Stimulated activated CD4-positive, alpha-beta T cell treated with anti-CD3 and anti-CD28 coated beads, TNF-alpha, amount 100 ng/mL, for 48 hours (primary cell): ENCODE measurements at places on chromosomes 6 and 20.

GRCh38 chr20:10134176-10134575, 84.5 kb upstream of the SNAP25 start:
- no peak for DNase-seq

DNA sequence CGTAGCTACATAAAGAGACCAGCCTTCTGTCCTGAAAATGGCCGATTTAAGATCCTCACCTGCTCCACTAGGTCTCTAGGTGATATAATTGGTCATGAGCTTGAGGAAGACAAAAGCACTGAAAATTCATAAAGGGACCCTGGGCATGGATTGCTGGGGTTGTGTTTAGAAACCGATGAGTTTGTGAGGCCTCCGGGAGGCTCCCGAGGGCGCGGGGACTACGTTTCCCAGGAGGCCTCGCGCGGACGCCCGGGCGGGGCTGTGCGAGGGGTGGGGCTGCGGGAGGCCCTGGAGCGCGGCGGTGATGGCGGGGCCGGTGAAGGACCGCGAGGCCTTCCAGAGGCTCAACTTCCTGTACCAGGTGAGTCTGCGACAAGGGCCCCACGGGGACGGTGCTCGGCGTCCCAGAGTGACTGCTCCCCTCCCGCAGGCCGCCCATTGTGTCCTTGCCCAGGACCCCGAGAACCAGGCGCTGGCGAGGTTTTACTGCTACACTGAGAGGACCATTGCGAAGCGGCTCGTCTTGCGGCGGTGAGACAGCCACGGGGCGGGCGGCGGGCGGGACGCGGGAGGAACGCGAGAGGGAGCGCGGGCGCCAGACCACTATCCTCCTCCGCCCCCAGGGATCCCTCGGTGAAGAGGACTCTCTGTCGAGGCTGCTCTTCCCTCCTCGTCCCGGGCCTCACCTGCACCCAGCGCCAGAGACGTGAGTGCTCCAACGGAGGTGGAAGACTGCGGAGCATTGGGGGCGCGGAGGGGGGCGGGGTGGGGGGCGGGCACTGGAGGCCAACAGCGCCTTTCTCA, at the start of gene RPP21:
Gene RPP21 (plus strand): TSS at position 289 of the 804 bp plus-strand sequence. CDS start 16 bp downstream, at position 305.
- peak; percentile 84 for DNase-seq

DNA sequence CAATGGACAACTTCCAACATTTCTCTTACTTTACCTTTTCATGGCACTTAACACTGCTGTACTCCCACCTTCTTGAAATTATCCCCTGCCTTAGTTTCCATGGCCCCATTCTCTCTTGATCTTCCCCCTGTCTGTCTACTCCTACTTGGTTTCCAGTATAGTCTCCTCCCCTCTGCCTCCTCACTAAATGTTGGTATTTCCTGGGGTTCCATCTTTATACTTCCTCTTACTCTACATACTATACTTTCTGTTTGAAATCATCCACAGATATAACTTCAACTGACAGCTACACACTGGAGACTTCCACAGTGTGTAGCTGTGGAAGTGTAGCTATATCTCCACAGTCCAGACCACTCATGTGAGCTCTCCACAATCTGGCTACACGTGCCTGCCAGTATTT, 13.5 kb downstream of the ZHX3 start:
- no peak for DNase-seq

- no peak for DNase-seq
These were observed 29.7 kb downstream of the RPP40 start for GRCh38 chr6:4973982-4974745.

DNA sequence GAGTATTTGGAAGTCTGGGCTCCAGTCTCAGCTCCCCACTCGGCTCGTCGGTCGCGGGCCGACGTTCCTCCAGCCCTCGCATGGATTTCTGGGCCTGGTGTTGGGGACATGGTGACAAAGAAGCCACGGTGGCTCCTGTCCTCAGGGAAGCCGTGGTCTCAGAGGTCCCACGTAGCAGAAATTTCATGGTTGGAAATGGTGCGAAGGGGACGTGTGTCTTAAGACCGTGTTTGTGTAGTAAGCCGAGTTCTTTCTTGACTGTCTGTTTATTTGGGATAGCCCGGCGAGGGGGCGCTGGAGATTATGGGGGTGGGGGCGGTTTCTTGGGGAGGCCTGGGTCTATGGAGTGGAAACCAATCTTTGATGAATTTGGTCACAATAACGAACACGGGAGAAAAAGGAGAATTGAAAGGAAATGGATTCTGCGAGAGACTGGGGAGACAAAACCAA, 23.5 kb upstream of the MAP3K7 start:
- no peak for DNase-seq

DNA sequence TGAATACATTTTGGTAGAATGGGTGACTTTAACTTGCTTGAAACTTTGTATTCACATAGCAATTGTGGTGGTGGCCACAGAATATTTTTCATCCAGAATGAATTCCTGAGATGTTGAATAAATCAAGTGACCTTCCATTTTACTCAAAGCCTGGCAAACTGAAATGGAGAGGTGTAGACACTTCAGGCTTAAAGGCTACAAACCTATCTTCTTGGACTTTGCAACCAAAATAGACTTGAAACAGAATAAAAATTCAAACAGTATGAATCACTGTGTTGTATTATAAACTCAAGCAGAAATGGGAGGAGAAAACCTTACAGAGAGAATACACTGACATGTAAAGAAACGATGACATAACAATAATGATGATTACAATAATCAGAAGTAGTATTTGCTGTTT, 371.6 kb downstream of the BCKDHB start:
- no peak for DNase-seq

GRCh38 chr20:6579417-6579816, 188.1 kb upstream of the BMP2 start:
- DNase-seq, result no peak

- DNase-seq, result peak; percentile 69
These were observed 93.8 kb upstream of the MAP7 start for GRCh38 chr6:136643850-136644596.

DNA sequence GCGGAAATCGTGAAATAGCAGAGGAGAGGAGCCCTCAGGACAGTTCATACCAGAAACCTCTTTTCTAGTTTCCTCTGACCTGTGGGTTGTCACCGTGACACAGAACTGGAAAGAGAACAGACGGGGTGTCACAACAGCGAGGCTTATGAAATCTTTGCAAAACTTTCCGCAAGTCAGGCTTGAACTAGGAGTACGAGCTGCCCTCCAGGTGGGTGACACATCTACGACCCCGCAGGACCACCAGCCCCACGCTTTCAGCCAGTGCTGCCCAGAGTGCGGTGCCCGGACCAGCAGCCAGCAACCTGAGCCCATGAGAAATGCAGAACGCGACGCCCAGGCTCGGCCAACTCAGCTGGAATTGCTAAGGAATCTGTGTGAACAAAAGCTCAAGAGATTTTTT, 30.8 kb downstream of the WRNIP1 start:
- no peak for DNase-seq

GRCh38 chr20:63158845-63159244, 57.1 kb downstream of the YTHDF1 start:
- DNase-seq, result no peak

- no peak for DNase-seq
These were observed 32.2 kb downstream of the TSHZ2 start for GRCh38 chr20:53004267-53004813.

- DNase-seq, result no peak
These were observed 297.3 kb upstream of the FLRT3 start for GRCh38 chr20:14634665-14635064.

GRCh38 chr6:98764373-98764911, 69.9 kb upstream of the POU3F2 start:
- no peak for DNase-seq

DNA sequence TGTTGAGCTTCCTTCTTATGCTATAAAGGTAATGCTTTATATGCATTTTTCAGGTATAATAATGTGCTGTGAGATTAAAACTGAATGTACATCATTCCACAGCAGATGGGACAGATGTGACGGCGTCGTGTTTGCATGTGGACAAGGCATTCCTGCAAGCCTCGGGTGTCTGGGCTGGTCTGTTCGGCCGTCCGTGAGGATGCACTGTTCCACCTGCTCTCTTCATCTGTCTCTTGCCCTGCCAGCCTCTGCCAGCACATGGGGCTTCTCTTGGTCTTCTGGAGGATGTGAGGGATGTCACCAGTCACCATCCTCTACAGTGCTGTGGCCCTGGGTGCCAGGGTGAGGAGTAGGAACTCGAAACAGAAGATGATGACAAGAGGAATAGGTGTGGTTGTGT, 223.2 kb downstream of the ERMARD start:
- no peak for DNase-seq

DNA sequence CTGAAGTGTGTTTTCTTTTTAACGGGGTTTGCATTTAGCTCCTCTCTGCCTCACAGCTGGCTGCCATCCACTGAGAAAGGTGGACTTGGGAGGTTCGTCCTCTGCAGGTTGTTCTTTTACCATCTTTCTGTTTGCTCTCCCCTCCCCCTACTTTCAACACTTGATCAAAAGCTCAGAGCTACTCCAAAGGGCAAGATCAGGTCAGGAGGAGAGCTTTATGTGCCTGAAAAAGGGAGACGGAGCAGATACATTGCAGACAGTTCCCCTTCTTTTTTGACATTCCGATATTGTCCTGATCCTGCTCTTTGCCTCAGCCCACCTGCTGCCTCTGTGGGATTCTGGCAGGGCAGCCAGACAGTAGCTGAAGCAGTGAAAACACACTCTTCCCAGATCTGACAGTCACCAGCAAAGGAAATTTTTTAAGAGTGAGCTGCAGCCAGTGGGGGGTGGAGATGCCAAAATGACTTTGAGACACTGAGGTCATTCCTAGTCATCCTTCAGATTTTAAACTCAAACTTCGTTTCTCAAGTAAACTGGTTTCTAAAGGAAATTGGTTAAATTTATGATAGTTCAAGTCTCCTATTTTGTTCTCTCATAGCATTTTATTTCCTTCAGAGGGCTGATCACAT, 26.5 kb downstream of the SMLR1 start:
- no peak for DNase-seq

DNA sequence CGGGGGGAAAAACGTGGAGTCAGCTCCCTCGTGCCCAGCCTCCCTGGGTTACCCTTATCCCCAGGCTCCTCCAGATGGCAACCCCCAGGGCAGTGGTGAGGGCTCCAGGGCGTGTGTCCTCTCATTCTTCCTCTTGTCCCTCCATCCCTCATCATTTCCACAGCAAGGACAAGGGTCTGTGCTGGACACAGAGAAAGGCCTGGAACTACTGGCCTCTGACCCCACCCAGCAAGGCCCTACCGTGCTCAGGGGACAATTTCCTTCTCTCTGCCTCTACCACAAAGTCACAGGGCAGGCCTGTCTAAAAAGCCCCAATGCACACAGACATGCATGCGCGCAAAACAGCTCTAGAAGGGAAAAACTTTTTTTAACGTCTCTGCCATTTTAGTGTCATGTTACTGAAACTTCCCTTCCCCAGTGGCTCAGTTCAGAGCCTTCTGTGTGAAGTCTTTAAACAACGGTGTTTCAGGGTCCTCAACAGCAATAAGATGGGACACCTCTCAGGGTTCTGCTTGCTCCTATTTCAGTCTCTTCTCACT, 1.1 kb upstream of the SLC35B2 start:
- DNase-seq, result no peak

GRCh38 chr6:15763837-15764236, 101.0 kb upstream of the DTNBP1 start:
- no peak for DNase-seq

DNA sequence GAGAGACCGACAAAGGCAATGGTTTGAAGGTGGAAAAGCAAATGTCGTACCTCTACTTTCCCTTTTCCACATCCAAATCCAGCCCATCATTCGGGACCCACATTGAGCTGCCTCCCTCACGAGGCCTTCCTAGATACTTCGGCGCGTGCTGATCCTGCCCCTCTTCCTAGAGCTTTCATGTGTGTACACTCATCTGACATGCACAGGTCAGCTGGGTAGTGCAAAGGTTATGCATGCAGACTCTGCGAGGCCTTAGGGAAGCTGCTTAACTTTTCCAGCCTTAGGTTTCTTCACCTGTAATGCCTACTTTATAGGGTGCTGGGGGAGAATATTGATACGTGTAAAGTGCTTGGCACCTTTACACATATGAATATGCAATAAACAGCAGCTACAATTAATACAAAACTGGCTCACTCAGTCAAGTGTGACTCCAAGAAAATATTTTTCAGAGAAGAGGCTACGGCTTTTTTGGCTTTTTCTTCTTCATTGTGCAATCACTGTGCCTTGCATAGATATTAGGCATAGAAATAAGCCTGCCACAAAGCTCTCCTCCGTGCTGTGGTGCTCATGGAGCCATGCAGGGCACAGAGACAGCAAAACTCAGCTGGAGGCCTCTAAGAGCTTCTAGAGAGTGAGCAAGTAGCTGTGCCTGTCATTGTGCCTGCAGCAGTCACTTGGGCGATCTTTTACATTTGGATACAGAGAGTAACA, 3.6 kb upstream of the MANBAL start:
- DNase-seq, result no peak

DNA sequence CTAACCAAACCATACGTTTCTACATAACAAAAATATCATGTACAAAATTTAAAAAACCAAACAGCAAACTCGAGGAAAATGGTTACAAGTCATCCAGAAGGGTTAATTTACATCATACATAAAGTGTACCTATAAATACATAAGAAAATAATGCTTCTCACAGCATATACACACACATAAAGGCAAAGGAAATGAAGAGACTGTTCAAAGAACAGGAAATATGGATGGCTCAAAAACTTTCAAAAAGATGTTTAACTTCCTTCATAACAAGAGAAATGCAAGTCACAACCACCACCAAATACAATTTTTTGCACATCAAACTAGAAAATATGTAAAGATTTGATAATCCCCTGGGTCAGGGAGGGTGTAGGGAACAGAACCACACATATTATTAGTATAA, 7.5 kb downstream of the SLC22A23 start:
- DNase-seq, result no peak

DNA sequence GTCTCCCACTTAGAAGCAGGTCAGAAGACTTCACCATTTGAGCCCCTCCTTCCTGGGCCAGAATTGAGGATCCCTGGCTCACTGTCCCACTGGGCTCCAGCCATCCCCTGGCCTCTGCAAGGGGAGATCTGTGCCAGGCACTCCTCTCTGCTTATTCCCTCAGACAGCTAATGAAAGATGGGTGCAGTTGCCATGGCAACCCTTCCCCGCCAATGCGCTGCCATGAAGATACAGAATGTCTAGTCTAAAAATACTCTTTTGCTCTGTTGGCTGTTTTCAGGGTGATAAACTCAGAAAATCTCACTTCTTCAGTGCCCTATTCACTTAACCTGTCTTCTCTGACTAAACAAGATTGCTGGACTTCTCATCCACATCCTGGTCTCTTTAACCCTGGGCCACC, 13.6 kb upstream of the TTLL2 start:
- DNase-seq, result no peak

- no peak for DNase-seq
These were observed 97.1 kb upstream of the CEP85L start for GRCh38 chr6:118748311-118749062.

DNA sequence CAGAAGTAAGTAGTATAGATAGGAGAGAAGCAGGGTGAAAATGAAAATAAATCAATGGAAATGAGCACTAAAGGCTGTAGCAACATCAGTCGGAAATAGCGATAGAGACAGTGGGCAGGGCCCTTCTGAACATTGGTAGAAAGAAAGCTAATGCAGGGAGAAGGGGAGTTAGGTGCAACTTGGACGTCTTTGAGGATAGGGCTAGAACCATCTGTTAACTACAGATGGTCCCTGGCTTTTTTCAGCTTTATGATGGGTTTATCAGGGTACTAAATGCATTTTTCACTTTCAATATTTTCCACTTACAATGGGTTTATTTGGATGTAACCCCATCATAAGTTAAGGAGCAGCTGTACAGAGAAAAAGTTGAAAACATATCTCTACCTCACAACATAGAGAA, 72.8 kb upstream of the CNR1 start:
- no peak for DNase-seq
